ENCODE measurements at places on chromosomes 1 and 21.

GRCh38 chr1:56216218-56216617 lies 363.1 kb downstream of the PLPP3 start:
- no peak overlapping the region for H3K4me3 ChIP-seq
- peaks cover 4% of the 10 kb centered on the region for H3K27me3 ChIP-seq
- DNase-seq: no peak
- H3K36me3 ChIP-seq: no peaks in the 10 kb centered on the region

- no peak overlapping the region for H3K27ac ChIP-seq
- H3K27me3 ChIP-seq: no peaks in the 10 kb centered on the region
These were observed 158.9 kb downstream of the PCBP3 start for GRCh38 chr21:45802425-45802824.

- no peak overlapping the region for H3K4me3 ChIP-seq
- H3K36me3 ChIP-seq: no peaks in the 10 kb centered on the region
- H3K27me3 ChIP-seq: peaks cover 2% of the 10 kb centered on the region
- DNase-seq: no peak
These were observed 343.0 kb downstream of the PCP4 start for GRCh38 chr21:40210251-40210650.

DNA sequence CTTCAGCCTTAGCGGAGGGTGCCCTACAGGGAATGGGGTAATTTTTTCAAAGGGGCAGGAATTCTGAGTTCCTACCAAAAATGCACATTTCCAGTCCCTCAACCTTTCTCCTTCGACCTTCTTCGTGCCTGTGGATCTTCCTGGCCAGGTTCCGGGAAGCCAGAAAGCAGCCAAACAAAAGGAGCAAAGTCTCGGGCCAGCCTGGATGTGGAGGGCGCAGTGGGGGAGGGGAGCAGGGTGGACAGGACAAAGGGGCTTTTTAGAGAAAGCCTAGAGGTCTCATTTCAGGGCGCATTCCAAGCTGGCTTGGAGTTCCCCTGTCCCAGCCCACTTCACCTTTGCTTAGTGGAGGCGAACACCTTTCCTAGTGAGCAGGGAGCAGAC lies 2.9 kb upstream of the INAVA start:
- peak overlapping the region; percentile 11 for H3K27ac ChIP-seq
- peaks cover 50% of the 10 kb centered on the region for H3K4me1 ChIP-seq
- H3K36me3 ChIP-seq: no peaks in the 10 kb centered on the region
- no peak for DNase-seq

DNA sequence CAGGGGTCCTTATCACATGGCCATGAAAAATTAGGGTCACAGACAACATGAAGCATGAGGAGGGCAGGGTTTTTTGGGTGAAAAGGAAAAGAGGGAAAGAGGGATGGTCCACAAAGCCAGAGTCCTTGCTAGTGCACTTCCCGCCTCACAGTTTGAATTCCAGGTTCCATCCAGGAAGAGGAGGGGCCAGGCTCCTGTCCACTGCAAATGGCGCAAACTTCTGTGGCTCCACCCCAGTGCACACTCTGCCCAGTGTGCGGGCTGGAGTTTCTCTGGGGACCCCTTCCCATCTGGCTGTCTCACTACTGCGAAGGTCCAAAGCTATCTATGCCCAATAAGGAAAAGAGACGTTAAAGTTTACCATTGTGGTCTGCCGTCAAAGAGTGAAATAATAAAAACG lies 17.8 kb downstream of the AIM2 start:
- H3K4me1 ChIP-seq: peaks cover 6% of the 10 kb centered on the region
- peaks cover 28% of the 10 kb centered on the region for H3K36me3 ChIP-seq
- H3K4me3 ChIP-seq: no peak overlapping the region
- H3K27ac ChIP-seq: no peak overlapping the region
- DNase-seq: no peak

DNA sequence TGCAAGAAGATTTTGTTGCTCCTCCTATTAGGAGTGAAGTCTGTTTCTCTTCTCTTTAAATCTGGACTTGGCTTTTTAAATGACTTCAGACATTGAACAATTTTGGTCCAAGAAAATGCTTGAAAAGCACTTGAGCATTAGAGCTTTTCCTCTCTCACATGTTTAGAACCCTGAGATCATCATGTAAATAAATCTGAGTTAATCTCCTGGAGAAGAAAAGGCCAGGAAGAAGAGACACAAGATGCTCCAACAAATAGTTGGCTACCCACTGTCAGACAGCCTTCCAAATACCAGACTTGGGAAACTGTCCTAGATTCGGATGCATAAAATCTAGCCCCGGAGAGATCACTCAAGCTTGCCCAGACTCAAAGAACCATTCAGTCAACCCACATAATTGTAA lies 1353.1 kb upstream of the ADGRL4 start:
- DNase-seq: no peak
- no peak overlapping the region for H3K4me3 ChIP-seq
- H3K4me1 ChIP-seq: no peaks in the 10 kb centered on the region
- no peaks in the 10 kb centered on the region for H3K27me3 ChIP-seq
- no peaks in the 10 kb centered on the region for H3K36me3 ChIP-seq

GRCh38 chr1:82752046-82752445 lies 951.3 kb downstream of the ADGRL2 start:
- no peaks in the 10 kb centered on the region for H3K36me3 ChIP-seq
- no peak for DNase-seq
- no peak overlapping the region for H3K27ac ChIP-seq

DNA sequence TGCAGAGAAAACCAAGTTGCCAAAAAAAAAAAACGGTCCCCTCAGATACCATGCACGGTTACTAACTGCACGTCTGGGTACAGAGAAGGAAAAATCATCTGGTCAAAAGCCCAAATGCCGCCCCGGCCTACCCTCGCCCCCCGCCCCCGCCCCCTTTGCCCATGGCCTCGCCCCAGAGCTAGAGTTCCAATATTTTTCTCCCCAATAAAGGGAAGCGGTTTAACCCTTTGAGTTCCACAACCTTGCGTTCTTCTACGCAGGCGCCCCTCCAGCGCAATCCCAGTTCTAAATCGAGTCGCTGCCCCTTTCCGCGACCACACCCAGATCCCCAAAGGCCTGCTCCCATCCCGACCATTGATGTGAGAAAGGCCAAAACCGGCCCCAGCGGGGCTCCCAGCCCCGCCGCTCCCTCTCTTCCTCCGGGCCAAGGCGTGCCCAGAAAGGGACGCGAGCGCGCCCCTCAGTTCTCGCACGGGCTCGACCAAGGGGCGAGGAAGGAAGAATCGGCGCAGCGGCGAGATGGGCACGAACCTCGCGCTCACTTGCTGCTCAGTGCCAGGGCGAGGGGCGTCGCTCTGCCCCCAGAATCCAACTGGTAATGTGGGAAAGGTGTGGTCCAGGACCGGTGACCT lies 797 bp downstream of the WDR47 start:
- DNase-seq: no peak
- H3K4me1 ChIP-seq: peaks cover 15% of the 10 kb centered on the region
- peak overlapping the region; percentile 92 for H3K27ac ChIP-seq

DNA sequence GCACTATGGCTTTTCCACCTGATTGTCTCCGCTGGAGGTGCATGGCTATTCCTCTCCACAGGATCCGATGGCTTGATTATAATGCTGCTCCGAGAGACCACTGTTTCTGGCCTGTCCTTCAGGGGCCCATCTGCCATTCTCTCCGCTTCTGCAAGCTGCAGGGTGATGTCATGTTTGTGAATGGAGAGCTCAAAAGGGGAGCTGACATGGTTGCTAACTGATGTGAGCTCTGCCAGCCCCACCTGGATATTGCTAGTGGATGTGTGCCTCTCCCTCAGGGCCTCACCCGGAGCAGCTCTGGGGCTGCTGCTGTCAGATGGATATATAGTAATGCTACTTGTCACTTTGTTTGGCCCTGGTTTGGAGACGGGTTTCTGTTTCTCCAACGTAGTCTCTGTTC lies 72.3 kb downstream of the KDM1A start:
- H3K27ac ChIP-seq: no peak overlapping the region
- H3K4me3 ChIP-seq: no peak overlapping the region
- H3K36me3 ChIP-seq: peaks cover 4% of the 10 kb centered on the region
- no peaks in the 10 kb centered on the region for H3K27me3 ChIP-seq
- DNase-seq: no peak
- H3K4me1 ChIP-seq: peaks cover 4% of the 10 kb centered on the region

GRCh38 chr1:182086136-182086535 lies 24.6 kb upstream of the ZNF648 start:
- H3K36me3 ChIP-seq: no peaks in the 10 kb centered on the region
- no peaks in the 10 kb centered on the region for H3K27me3 ChIP-seq
- peaks cover 18% of the 10 kb centered on the region for H3K4me1 ChIP-seq
- H3K27ac ChIP-seq: peak overlapping the region; percentile 80

GRCh38 chr21:23853796-23854379 lies 1753.4 kb downstream of the MRPL39 start:
- peak; percentile 60 for DNase-seq
- H3K27ac ChIP-seq: no peak overlapping the region
- H3K4me3 ChIP-seq: no peak overlapping the region
- peaks cover 7% of the 10 kb centered on the region for H3K4me1 ChIP-seq
- no peaks in the 10 kb centered on the region for H3K27me3 ChIP-seq
- H3K36me3 ChIP-seq: no peaks in the 10 kb centered on the region

GRCh38 chr1:109622895-109623294 lies 3.3 kb downstream of the AMPD2 start:
- H3K36me3 ChIP-seq: peaks cover 18% of the 10 kb centered on the region
- no peaks in the 10 kb centered on the region for H3K27me3 ChIP-seq
- H3K27ac ChIP-seq: peak overlapping the region; percentile 99
- peak overlapping the region; percentile 97 for H3K4me3 ChIP-seq
- no peak for DNase-seq
- peaks cover 57% of the 10 kb centered on the region for H3K4me1 ChIP-seq

GRCh38 chr1:54699936-54700525 lies 15.6 kb upstream of the TTC4 start:
- no peaks in the 10 kb centered on the region for H3K36me3 ChIP-seq
- H3K4me3 ChIP-seq: no peak overlapping the region
- peaks cover 2% of the 10 kb centered on the region for H3K27me3 ChIP-seq
- peak overlapping the region; percentile 75 for H3K27ac ChIP-seq
- H3K4me1 ChIP-seq: no peaks in the 10 kb centered on the region

DNA sequence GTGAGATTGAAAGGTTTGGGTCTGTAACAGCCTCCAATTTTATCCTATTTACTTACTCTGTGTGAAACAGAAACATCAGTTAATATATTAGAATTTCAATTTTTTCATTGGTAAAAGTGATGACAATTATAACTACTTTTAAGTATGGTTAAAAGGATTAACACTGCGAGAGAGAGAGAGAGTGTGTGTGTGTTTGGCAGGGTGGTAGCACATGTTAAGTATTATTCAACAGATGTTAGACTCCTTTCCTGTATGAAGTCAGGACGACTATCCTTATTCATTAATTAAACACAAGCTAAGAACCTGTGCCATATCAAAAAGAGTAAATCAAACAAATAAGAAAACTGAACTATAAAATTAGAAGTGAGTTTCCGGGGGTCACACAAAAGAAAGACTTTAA lies 662.5 kb downstream of the PLPP3 start:
- H3K36me3 ChIP-seq: no peaks in the 10 kb centered on the region
- H3K27me3 ChIP-seq: peaks cover 2% of the 10 kb centered on the region
- no peaks in the 10 kb centered on the region for H3K4me1 ChIP-seq
- no peak overlapping the region for H3K27ac ChIP-seq

- no peak for DNase-seq
- peaks cover 5% of the 10 kb centered on the region for H3K4me1 ChIP-seq
- no peaks in the 10 kb centered on the region for H3K36me3 ChIP-seq
- H3K27ac ChIP-seq: no peak overlapping the region
- no peak overlapping the region for H3K4me3 ChIP-seq
These were observed 16.8 kb upstream of the POGZ start for GRCh38 chr1:151476083-151476482.

GRCh38 chr1:26408604-26409003 lies 2.0 kb upstream of the LIN28A start:
- H3K36me3 ChIP-seq: no peaks in the 10 kb centered on the region
- H3K4me3 ChIP-seq: peak overlapping the region; percentile 74
- H3K27me3 ChIP-seq: peaks cover 58% of the 10 kb centered on the region
- H3K4me1 ChIP-seq: peaks cover 31% of the 10 kb centered on the region
- DNase-seq: peak; percentile 75
- no peak overlapping the region for H3K27ac ChIP-seq

- no peaks in the 10 kb centered on the region for H3K36me3 ChIP-seq
- H3K27me3 ChIP-seq: peaks cover 12% of the 10 kb centered on the region
- H3K4me1 ChIP-seq: no peaks in the 10 kb centered on the region
- no peak overlapping the region for H3K27ac ChIP-seq
- no peak overlapping the region for H3K4me3 ChIP-seq
These were observed 1328.6 kb downstream of the MRPL39 start for GRCh38 chr21:24278711-24279110.

GRCh38 chr1:56191369-56191768 lies 388.0 kb downstream of the PLPP3 start:
- H3K4me1 ChIP-seq: no peaks in the 10 kb centered on the region
- H3K4me3 ChIP-seq: no peak overlapping the region
- H3K36me3 ChIP-seq: no peaks in the 10 kb centered on the region
- no peak for DNase-seq
- no peak overlapping the region for H3K27ac ChIP-seq
- no peaks in the 10 kb centered on the region for H3K27me3 ChIP-seq

DNA sequence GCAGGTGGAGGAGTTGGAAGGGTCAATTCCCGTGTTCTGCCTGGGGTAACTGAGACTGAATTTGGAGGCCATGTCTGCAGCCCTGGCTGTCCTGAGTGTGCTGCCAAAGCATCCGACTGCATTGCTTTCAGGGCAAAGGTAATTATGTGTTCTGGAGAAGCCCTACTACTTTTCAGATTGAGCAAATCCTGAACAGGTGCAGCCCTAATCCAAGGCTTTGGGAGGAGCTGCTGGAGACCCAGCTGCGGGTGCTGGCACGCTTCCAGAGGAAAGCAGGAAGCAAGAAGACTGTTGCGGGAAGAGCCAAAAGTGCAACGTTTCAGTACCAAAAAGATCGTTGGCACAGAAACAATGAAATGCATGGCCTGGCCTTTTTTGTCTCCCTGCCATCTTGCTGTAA lies 73.7 kb upstream of the NRIP1 start:
- H3K27me3 ChIP-seq: peaks cover 10% of the 10 kb centered on the region
- H3K4me3 ChIP-seq: no peak overlapping the region
- H3K36me3 ChIP-seq: no peaks in the 10 kb centered on the region
- no peak for DNase-seq
- no peak overlapping the region for H3K27ac ChIP-seq

- no peak overlapping the region for H3K27ac ChIP-seq
- no peak overlapping the region for H3K4me3 ChIP-seq
- no peaks in the 10 kb centered on the region for H3K27me3 ChIP-seq
- DNase-seq: no peak
- no peaks in the 10 kb centered on the region for H3K4me1 ChIP-seq
- H3K36me3 ChIP-seq: no peaks in the 10 kb centered on the region
These were observed 24.2 kb downstream of the ARHGEF10L start for GRCh38 chr1:17563494-17564281.

DNA sequence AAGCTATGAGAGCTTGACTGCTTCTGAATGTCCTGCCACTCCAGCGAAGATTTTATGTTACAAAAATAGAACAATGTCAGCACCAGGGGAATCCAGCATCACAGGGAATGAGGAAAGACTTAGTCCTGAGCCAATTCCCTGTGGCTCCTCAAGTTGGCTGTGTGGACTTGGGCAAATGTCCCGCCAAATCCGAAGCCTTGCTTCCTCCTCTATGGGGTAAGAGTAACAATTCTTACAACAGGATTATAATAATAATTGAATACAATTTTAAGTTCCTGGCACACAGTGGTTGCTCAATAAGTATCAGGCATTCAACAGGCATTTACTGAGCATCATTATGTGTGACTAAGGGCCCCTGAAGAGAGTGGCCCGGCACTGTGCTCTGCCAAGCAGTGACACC lies 44.4 kb downstream of the STPG1 start:
- no peak overlapping the region for H3K27ac ChIP-seq
- no peaks in the 10 kb centered on the region for H3K4me1 ChIP-seq
- H3K4me3 ChIP-seq: no peak overlapping the region
- H3K36me3 ChIP-seq: no peaks in the 10 kb centered on the region

Data from naive thymus-derived CD8-positive, alpha-beta T cell (primary cell).